ENCODE measurements at places on chromosomes 1 and 21.

GRCh38 chr1:46102769-46103476 lies 29.5 kb downstream of the PIK3R3 start:
- DNase-seq, result no peak

DNA sequence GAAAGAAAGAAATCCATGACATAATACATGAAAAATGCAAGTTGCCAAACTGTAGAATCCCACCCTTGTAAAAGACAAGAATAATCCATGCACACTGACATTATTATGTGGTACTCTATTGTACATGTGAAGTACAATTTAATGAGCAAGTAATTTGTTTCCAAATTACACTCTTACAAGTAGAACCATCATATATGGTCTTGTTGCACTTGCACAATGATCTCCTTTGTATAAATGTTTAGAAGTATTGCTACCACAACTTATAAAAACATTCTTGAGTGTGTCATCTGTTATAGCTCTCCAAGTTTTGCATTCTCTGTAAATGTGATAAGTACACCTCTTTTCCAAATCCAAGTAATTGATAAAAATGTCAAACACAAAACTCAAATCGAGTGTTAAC lies 29.1 kb upstream of the ZNF281 start:
- no peak for DNase-seq

- DNase-seq, result no peak
Measured at GRCh38 chr1:118132000-118132399, 53.0 kb downstream of the SPAG17 start.

- no peak for DNase-seq
Measured at GRCh38 chr1:219220945-219221344, 47.3 kb downstream of the LYPLAL1 start.

- no peak for DNase-seq
Measured at GRCh38 chr1:244248426-244248825, 197.3 kb downstream of the ZBTB18 start.

DNA sequence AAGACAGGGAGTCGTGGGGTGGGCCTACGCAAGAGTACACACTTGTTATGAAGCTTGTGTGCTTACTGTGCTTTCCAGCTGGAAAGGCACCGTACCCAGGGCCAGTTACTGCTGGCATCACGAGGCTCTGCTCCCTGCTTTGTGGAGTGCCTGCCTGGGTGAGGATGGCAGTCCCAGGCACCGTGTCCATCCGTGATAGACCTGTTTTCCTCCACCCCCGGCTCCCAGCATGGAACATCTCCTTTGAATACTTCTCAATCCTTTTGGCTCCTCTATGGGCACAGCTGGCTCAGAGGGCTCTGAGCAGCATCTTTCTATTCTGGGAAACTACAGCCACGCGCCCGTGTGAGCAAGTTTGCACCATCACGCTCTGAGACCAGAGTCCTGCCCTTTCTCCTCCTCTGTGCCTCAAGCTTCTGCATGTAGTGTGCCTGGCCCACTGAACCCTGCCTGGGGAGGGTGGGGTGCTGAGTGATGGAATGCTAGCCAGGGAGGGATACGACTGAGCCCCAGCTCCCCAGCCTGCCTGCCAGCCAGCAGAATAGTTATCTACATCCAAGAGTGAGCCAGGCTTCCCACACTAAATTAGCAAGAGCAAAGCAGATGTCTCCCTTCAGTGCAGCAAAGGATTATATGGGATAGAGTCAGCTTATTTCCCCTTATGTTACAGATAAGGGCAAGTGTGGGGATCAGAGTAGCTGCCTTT lies 7.1 kb upstream of the TNR start:
- no peak for DNase-seq

- DNase-seq, result no peak
Measured at GRCh38 chr1:118253053-118253915, 68.3 kb upstream of the SPAG17 start.

GRCh38 chr1:205309741-205310140 lies 11.8 kb downstream of the NUAK2 start:
- DNase-seq, result no peak

DNA sequence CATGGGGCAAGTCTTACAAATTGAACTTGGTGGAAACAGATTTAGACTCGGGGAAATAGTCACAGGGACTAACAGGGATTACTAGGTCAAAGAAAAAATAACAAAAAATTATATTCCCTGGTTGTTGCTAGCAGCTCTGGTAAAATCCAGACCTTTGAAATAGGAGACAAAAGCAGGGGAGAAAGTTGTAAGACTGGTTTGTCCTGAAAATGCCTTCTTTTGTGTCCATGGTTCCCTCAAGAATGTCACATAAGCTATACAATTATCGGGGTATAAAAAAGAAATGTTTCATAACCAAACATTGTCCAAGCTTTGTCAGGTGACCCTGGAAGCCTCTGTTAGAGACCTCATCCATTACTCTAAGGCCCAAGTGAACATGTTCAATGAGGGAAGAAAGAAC lies 33.1 kb downstream of the KIAA0319L start:
- no peak for DNase-seq

GRCh38 chr1:203390298-203390697 lies 39.4 kb upstream of the FMOD start:
- DNase-seq, result no peak

DNA sequence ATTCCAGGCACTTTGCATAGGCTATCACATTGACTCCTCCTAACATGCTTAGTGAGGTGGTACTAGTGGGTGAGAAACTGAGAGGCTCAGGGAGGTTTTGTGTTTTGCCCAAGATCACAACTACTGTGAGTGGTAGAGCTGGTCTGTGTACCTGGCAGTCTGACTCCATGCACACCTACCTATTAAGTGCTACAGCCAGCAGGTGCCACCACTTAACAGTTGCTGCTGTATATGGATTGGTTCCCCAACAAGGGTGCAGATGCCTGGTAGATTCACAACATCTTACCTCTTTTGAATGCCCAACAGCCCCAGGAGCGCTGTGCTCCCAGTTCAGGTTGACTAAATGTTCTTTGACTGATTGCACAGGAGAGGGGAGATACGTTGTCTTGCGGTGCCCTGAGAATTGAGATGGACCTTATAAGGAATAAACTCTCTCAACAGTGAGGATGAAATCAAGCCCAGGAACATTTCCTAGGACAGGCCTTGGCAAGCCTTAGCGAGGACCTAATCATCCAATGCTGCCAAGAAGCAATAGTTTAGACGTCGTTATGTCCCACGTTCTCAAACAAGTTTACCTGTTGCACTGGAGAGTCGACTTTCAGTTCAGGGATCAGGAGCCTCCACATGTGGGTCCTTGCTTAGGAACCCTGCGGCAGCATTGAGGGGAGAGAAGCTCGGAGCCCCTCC lies 78.9 kb upstream of the F3 start:
- no peak for DNase-seq

GRCh38 chr1:182984621-182985020 lies 31.7 kb upstream of the SHCBP1L start:
- no peak for DNase-seq

DNA sequence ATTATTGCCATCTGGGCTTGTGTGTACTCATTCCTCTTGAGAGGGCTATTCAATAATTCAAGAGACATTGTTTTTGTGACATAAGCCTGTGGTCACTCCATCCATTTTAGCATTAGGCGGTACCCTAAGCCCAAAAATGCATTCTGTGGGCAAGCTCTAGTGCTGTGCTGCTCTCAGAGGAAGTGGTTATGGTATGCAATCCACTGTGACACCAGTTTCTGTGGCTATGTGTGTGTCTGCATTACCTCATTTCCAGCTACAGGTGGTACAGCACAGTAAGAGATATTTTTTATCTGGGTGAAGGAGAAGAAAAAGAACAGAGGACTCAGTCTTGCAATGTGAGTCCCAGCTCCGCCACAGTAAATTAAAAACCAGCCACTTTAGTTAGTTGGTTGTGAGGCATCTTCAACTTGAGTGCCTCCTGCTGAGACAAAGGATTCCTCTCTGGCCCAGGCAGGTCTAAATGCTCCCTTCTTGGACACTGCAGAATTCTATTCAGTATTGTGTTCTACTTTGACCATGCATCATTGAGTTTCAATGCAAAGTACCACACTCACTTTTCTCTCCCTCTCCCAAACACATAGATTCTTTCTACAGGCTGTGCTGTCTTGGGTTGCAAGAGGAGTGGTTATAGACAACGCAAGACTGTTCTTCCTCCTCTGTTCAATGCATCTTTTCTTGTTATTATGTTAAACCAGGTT lies 777.8 kb upstream of the BRINP3 start:
- no peak for DNase-seq

DNA sequence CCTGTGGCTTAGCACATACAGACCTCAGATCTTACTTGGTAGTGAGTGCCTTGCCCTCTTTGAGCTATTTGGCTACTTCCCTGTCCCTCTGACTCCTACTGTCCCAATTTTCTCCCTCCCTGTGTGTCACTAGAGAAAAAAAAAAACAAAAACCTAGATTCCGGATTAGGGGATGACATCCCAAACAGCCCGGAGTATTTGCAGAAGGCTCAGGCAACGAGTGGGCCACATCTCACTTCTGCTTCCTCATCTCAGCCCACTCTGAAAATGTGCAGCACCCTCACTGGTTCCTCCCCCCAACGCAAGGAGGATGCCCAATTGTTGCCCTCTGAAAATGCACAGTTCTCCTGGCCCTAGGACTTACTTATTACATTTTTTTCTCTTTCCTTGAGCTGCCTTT lies 4.9 kb downstream of the NHLH1 start:
- DNase-seq, result no peak

DNA sequence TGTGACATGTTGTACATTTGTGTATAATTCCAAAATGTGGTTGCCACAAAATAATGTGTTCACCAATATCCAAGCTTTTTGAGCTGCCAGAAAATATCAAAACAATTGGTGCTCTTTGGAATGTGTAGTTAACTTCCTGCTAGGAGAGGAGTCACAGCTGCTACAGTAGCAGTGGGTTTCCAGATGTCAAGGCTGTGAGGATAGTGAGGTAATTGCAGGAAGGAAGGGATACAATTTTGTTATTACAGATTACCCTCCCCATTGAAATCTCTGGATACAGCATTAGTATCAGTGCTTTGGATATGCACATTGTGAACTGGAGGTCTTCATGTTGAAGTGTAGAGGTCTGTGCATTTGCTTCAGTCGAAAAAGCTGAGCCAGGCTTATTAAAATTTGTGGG lies 253.2 kb downstream of the PTPRC start:
- DNase-seq, result no peak

- DNase-seq, result no peak
Measured at GRCh38 chr1:51600529-51600928, 16.4 kb upstream of the OSBPL9 start.

DNA sequence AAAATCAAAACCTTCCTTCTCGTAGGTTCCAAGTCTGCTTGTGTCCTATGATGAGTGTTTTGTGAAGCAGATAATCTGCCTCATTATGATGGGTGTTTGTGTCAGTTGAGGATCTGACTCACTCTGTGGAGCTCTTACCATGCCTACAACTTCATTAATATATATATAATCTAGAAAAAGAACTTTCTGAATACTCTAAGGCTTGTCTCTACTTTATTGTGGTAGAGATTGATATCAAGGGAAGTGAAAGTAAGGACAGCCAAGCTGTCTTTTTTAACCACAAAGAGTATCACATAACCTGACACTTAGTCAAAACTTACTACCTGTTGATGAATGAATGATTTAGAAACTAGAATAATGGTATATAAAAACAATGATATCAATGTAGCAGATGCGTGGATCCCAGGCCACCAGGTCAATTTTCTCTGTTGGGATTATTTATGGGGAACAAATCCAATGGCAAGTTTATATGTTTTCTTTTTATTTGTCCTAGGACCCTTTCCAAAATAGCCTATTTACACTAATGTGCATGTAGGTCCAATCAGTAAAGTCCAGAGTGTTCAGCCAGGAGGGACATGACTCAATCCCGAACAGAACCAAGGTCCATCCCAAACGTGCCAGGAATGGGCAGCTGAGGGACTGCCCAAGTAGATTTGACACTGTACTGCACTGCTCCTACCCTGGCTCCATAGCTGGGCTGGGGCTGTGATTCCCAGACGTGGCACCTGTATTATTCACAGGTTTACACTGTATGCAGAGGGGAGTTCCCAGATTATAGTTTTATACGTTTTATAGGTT lies 182.3 kb upstream of the GREM2 start:
- DNase-seq, result no peak

DNA sequence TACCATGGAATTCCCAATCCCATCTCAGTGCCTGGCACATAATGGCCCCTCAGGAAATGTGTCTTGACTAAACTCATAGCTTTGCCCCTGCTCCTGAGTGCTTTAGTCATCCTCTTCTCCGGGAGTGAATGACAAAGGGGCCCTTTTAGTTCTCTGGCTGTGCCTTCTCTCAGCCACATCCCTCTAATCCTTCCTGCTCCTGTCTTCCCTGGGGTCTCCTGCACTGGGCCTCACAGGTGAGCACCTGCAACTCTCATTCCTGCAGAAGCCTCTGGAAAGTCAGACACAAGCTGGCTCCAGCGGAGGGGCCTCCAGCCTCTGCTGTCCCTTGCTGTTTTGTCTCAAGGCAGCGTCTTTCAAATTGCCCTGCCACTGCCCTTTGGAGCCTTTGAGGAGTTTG lies 14.0 kb upstream of the ETV3L start:
- no peak for DNase-seq

- peak; percentile 46 for DNase-seq
Measured at GRCh38 chr1:234597894-234598293, 12.1 kb downstream of the IRF2BP2 start.

DNA sequence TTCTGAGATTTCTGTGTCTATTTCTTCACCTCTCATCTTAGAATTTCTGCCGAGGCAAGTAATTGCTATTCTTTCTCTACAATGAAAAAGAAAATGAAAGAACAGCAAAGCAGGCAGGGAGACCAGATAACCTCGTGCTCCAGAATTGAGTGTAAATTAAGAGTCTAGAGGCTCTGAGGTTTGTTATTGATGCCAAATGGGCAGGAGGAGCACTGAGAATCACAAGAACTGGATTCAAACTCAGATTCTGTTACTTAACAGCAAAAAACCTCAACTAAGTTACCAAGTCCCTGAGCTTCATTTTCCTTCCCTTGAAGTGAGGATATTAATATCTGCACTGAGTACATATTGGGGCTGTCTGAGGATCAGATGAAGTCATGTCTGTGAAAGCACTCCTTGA lies 5.5 kb upstream of the DDR2 start:
- no peak for DNase-seq

DNA sequence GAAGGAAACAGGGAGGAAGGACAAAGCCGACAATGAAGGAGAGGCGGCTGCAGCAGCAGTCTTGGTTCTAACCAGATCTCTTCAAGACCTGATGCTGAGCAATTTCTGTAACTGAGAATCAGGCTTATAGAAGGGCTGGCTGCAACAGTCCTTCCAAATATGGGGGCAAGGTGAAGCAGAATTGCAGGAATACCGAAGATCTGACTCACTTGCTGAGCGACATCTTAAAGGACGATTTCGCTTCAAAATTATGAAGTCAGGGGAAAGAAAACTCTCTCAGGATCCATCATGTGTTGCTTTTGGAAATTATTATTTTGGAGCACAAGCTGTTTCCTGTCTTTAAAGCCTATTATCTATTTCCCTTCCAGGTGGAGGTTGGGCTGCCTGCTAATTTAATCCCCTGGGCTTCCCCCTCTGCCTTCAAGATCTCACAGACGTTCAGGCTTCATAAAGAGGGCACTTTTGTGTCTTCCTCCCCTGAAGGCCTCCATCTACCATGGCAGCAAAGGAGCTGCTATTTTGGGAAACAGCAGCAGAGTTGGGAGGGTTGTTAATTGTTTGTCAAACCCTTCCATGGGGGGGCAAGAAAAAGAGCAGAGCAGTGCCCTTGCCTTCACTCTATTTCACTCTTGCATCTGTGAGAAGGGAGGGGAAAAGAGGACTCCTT lies 10.8 kb upstream of the IER5 start:
- DNase-seq, result no peak

All from stimulated activated CD4-positive, alpha-beta T cell treated with anti-CD3 and anti-CD28 coated beads, Interleukin-12 subunit alpha, Interleukin-12 subunit beta, amount 100 ng/mL, for 24 hours (primary cell).